Skin of body (tissue), 3 donors: ENCODE measurements at places on chromosomes 1 and 21. TPM values are rescaled to one million over a fixed set of nuclear protein-coding genes. Genes with fewer than 3 reads are reported as not detected.

CAPN8 gene
- 16.4 TPM for total RNA-seq

NFIA gene
- total RNA-seq = 47.7 TPM

OR2M5 gene
- not detected for total RNA-seq

CENPL gene
- total RNA-seq = 12.8 TPM

S100A7A gene
- total RNA-seq = 0.30 TPM

CA6 gene
- 4.8 TPM for total RNA-seq
